ENCODE measurements at places on chromosomes 6 and 20.

DNA sequence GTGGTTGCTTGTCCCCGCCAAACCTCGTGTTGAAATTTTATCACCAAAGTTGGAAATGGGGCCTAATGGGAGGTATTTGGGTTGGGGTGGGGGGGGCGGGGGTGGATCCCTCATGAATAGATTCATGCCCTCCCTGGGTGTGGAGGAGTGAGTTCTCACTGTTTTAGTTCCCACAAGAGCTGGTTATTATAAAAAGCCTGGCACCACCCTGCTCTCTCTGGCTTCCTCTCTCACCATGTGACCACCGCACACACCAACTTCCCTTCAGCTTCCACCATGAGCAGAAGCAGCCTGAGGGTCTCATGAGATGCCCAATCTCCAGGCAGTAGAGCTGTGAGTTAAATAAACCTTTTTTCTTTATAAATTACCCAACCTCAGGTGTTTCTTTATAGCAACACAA lies 111.3 kb downstream of the PRDM1 start:
- no peak for DNase-seq

DNA sequence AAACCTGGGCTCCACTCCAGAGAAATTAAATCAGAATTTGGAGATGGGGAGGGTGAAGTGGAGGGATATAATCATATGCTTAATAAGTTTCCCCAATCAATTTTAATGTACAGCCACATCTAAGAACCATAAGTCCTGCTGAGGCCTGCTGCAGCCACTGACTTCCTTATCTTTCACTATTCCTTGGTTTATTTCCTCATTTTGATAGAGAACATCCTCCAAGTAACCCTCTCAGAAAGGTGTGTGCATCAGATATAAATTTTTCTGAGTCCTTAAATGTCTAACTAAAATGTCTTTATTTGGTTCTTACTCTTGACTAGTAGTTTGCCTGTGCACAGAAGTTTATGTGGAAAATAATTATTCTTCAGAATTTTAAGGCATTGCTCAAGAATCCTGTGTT lies 23.7 kb upstream of the SIRT5 start:
- no peak for DNase-seq

DNA sequence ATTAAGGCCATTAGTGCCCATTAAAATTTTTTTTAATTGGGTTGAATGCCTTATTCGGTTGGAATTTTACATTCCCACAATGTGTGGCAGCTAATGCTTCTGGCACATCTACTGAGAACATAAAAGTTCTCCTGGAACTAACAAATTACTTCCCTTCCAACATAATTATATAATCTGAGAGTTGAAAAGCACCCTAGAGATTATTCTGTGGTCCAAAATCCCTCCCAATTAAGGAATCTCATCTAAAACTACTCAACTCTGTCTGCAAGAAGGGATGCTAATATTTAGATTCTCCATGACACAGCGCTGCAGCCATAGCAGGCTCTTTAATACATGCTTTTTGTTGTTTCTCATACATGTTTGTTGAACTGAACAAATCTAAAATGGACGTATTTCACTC lies 4.0 kb downstream of the NUDT3 start:
- no peak for DNase-seq

DNA sequence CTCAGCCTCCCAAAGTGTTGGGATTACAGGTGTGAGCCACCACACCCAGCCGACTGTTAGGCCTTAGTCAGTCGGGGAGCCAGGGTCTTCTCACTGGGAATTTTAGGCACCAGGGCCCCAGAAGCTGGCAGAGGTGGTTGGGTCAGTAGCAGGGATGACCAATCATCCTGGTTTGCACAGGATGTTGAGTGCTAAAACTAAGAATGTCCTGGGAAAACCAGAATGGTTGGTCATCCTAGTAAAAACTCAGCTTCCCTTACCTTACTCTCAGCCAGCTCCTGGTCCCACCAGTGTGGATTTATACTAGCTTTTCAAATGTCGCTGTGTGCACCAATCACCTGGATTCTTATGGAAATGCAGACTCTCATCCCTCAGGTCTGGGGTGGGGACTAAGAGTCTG lies 31.8 kb downstream of the KCNG1 start:
- DNase-seq: no peak
